T1000 (cell line): ENCODE measurements at places on chromosomes 12 and 14.

DNA sequence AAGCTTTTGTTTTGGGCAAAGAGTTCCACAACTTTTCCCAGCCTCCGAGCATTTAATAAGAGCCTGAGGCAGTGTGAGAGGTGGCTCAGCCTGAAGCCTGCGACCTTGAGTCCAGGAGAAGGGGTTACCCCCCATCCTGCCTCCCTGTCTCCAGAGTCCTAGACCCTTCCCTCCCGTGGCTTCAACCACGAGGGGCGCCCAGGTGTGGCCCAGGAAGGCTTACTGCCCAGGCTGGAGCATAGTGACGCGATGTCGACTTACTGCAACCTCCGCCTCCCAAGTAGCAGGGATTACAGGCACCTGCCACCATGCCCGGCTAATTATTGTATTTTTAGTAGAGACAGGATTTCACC is 641 bp downstream of the LRRC43 start:
- DNase-seq = no peak

- DNase-seq = no peak
These were observed 155.7 kb upstream of the PDZRN4 start for GRCh38 chr12:41032386-41032785.

DNA sequence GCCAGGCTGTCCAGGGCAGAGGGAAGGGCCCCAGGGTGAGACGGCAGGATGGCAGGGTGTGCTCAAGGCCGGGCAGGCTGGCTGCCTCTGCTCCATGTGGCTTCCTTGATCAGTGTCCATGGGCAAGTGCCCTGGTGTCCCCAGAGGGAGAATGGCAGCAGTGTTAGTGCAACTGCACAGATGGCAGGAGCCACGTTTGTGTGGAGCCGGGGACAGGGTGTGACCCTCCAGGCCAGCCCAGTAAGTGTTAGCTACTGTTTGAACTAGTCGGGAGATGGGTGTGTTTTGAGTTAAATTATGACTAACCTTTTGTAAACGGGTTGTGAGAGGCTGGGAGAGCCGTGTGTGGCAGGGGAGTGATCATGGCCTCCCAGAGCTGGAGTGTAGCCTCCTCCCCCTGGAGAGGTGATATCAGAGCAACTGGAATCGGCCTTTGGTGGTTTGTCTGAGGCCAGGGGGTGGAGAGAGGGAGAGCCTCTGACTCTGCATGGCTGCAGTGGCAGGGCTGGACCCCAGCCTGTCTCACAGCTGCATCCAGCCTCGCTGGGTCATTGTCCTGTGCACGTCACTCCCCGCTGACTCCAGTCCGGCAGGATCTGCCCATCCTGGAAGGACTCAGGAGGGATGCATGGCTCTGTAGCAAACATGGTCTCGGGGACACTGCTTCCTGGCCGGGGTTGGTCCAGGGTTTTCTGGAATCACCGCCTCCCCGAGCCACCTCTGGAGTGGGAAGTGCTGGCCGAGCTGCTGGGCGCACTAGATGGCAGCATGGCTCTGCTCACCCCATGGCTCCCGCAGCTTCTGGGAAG is 27.8 kb downstream of the AACS start:
- no peak for DNase-seq

DNA sequence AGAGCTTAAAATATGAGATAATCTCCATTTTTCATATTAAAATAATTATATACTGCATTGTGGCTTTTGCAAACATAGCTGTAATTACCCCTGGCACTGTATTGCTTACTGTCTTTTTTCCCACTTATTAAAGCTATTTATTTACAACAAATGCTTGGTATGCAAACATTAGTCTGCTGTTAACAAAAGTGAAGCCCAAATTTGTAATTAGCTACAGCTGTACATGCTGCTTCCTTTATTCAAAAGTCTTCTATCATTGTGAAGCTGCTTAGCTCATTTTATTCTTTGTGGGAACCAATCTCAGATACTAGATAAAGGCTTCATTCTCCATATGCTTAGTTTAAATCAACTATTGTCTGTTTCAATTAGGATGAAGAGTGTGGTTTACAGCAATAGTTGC is 425.8 kb upstream of the FOXG1 start:
- DNase-seq = no peak

DNA sequence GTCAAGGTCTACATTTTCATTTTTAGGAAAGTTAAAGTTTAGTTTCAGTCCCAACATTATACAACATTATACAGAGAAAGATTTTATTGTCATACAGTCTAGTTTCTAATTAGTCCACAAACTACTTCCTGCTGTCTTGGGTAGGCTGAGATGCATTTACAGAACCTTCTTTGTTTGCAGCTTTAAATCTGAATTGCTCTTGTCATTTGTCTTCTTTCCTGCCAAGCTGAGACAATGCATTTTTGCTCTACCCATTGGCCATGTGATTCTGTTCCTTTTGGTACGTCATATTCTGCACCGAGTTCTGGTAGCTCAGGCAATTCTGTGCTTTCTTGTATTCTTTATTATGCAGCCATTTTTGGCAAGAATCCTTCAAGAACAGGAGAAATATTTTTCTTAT is 228.5 kb downstream of the ATP23 start:
- no peak for DNase-seq

GRCh38 chr14:21077672-21078071 is 7.6 kb downstream of the ARHGEF40 start:
- DNase-seq = no peak

GRCh38 chr12:30485230-30485890 is 210.3 kb downstream of the IPO8 start:
- no peak for DNase-seq

DNA sequence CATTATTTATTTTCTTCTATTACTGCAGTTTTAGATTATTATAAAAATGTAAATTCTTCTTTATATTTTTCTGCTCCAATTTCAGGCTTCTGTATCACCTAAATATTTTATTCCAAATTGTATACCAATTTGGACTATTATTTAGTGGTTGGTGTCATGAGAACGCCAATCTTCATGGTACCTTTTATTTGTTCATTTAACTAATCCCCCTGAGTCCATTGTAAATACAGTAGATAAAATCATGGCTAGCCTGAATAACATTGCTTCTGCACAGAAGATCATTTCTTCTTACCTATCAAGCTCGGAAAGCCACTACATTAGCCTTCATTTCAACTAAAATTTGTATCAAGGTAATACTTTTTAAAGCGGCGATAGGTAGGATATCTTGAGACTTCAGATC is at the start of gene OR6C75:
Gene OR6C75, plus strand, starts transcription at position 301 of the 400 bp plus-strand sequence. CDS start 2,136 bp downstream, outside the sequence.
- DNase-seq = no peak
